ENCODE measurements at places on chromosomes 7 and 10.

DNA sequence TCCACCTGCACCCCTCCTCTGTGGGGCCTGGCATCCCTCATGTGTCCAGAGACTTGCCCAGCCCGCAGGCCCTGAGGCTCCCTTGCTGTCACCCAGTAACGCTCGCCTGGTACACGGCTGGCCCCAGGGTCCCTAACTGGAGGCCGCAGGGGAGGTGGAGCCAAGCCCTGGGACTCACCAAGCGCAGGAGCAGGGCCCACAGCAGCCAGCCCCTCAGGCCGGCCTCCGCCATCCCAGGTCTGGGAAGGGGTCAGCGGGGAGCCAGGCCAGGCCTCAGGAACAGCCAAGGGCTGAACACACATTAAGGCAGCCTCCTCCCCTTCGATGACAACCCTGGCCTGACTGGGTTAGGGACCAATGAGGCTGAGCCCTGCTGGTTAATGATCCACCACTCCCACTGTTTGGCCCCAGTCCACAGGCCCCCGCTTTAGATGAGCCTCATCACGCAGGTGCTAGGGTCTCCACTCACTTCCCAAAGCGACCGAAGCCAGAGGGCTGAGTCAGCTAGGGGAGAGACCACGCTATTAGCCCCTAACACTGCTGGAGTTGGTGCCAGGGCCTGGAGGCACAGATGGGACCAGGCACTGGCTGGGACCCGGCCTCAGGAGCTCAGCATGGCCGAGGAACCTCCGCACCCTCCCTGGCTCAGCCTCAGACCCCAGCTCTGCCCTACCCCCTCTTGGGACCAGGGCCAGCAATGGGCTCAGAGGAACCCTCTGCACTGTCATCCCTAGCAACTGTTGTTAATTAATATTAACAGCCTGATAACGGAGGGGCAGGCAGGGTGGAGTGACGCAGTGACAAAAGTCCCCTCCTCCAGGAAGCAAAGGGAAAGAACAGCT lies at the start of gene NPC1L1:
Gene NPC1L1, minus strand, starts transcription at position 303 of the 842 bp plus-strand sequence. Its CDS starts 71 bp downstream, at position 232.
- DNase-seq, result no peak

- no peak for DNase-seq
Measured at GRCh38 chr7:139854124-139854511, 25.1 kb downstream of the TBXAS1 start.

DNA sequence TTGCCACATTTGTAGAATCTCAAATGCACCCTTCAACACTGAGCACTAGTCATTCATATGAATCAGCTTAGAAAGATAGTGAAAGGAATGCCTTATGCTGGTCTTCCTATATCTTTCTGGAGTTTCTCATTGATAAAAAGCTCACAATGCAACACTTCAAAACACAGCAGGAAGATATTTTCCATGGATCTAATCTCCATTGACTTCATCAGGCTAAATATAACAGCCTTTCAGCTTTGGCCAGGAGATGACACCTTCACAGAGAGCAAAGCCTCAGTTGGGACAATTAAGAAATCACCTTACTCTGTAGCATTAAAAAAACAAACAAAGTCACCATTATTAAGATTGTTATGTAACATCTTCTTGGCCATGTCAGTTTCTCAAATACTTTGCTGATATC lies 6.7 kb downstream of the NRP1 start:
- no peak for DNase-seq

DNA sequence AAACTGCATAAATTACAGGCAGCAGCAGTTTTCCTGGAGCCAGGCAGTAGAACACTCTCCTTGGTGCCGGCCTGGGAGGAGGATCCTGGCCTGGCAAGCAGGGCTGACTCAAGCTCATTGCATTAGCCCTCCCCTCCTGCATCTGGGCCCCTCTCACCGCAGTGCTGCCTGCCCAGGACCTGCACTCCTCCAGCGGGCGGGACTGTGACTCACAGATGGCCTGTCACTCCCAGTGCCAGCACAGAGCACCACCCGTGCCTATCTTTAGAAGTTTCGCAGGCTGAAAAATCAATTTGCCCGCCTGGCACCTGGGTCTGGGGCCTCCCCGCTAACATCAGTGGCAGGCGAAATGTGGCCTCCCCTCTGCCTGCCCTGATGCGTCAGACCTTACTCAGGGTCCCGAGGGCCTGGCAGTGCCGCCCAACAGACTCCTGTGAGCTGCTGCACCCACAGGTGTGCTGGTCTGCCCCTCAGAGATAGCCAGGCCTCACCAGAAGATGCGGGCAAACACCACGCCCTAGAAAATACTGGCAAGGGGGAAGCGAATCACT lies 123.8 kb downstream of the KCNMA1 start:
- DNase-seq, result no peak

DNA sequence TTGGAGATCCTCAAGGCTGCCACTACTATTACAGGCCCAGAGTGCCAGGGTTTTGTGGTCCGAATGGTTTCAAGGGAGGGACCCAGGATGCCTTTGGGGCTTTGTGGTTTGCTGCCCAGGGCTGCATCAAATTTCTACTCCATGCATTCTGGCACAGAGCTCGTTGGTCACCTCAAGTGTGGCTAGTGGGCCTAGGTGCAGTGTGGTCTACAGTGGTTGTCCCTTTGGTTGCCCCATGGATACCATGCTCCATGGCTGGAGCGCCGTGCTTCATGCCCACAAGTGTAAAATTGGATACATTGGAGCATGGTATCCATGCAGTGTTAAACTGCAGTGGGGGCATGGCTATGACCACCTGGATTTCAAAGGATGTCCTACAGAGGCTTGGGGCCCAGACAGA lies 5.4 kb upstream of the PRF1 start:
- no peak for DNase-seq

- DNase-seq, result no peak
Measured at GRCh38 chr10:119283818-119284217, 76.4 kb downstream of the GRK5 start.

DNA sequence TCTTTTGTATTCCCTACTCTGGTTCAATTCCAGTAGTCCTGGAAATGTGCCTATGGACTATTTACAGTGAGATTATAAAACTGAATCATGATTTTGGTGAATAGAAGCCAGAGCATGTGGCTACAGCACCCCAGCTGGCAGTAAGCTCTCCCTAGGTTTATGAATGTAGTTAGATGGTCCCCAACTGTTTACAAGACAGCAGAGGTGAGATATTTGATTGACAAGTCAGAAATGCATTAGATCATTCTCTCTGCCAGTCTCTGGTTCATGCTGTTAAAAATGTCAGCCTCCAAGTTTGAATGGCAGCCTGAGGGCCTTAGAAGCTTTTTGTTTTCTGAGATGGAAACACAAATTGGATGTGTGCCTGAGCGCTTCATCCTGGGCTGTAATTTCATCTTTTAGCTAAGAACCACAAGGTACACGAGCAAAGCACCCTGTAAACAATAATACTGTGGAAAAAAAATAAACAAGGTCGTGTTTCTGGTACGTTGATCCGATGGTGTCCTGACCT lies 85.0 kb downstream of the BTRC start:
- no peak for DNase-seq

DNA sequence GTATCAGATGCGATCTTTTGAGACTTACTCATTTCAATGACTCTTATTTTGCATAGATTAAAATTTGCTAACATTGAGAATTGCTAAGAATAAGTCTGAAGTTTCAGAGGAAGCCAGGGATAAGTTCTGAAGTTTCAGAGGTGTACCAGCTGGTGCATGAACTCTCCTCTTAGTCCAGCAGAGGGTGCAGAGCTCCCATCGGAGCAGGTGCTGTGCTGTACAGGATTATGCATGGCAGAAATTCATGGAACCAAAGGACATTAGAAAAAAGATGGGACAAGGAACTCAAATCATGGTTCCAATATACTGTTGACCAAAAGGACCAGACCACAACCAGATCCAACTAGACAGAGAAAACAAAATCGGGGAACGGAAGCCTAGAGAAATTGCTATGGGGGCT lies 41.9 kb downstream of the MGAM2 start:
- DNase-seq, result no peak

- DNase-seq, result no peak
Measured at GRCh38 chr10:110144507-110144906, 62.9 kb upstream of the MXI1 start.

DNA sequence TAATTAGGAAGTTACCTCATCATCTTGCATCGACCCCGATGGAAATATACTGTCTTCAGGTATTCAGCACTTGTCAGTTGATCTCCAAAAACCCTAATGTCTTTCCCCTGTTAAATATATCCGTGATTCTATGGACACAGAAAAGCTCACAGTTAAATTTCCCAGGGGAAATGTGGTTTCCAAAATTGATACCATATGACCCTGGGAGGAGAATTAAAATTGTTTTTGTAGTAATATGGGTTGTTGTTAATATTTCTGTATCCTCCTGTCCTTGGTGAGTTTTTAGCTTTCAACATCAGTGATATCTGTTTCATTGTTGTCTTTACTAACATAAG lies 132.1 kb downstream of the CELF2 start:
- no peak for DNase-seq

DNA sequence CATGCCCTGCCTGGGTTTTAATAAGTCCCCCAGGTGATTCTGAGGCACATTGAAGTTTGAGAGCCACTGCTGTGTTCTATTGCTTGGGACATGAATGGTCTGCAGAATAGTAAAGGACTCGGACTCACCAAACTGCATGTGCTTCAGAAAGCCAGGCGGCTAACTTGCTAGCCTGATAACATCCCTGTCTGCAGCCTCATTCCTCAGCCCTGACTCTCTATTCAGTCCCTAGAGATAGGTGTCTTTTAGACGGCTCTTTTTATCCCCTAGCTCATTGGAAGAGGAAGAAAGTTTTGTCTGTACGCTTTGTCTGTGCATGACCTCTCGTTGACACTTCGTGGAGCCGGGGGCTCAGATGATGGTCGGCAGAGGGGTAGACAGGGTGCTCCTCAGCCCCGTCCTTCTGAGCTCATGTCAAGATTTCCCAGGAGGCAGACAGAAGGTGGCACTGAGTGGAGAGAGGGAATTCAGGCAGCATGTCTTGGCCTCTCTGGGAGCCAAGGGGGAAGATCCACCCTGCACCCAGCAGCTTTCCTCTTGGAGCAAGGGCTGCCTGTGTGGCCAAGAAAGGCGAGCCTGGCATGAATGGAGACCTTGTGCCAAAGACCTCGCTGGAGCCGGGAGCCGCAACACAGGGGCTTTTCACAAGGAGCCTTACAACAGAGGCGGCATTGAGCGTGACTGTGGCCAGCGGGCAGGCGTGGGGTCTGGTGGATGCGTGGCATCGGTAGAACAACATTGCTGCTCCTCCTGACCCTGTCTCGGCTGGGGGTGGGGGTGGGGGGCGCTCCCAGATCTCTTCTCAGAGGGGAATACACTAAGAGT lies 51.1 kb upstream of the PODXL start:
- no peak for DNase-seq

DNA sequence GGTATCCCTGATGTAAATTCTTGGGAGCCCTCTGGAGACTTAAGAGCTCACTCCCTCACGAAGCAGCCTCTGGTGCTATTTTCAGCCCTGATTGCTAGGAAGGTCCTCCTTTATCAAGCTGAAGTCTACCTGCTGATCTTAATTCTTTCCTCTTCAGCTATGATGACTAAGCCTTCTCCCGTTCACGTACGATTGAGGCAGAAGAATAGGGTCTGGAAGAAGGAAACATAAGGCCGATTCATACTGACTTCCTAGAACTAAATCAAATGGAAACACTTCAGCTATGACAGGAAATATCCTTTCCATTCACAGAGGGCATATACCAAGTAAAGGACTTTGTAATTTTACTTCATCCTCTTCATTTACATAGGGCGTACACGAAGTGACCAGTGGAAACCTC lies 107.0 kb downstream of the CPXM2 start:
- no peak for DNase-seq

- no peak for DNase-seq
Measured at GRCh38 chr7:91463330-91463729, 199.1 kb downstream of the FZD1 start.

- no peak for DNase-seq
Measured at GRCh38 chr10:51178634-51179033, 104.3 kb downstream of the PRKG1 start.

DNA sequence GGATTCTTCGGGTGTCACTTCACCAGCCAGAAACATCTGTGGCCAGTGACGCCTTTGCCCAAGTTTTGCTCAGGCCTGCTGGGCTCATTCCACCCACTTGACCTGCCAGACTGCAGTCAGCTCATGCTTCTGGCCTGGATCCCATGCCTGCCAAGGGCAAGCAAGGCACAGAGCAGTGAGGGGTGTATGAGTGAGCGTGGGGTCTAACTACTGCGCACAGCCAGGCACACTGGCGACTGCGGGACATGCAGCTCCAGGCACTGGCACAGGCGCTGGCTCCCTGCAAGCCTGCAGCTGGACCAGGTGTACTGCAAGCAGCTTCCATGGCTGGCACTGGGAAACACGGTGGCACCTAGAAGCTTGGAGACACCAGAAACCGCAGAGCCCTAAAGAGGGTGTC lies 80.1 kb downstream of the MTERF1 start:
- no peak for DNase-seq

DNA sequence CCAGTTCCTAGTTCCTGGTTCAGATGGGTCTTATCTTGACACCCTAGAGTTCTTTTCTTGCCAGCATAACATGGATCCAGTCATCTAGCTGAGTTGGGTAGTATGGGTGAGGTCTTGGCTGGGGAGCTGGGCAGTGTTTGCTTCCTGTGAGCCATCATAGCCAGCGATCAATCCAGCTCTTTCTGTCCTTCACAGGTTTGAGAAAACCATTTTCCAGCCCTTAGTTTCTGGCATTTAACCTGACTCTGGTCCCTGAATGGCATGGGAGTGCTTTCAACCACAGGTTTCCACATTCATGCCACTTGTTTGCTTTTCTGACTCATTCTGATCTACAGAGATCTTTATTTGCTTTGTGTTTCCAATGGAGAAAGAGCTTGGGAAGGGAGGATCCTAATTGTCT lies 8.6 kb downstream of the SLC13A1 start:
- no peak for DNase-seq

- DNase-seq, result no peak
Measured at GRCh38 chr7:12633582-12633981, 53.9 kb upstream of the ARL4A start.

GRCh38 chr7:99394188-99394502 lies 14.3 kb downstream of the PDAP1 start:
- DNase-seq, result no peak

- no peak for DNase-seq
Measured at GRCh38 chr7:107274506-107274905, 105.7 kb downstream of the HBP1 start.

GRCh38 chr7:89926701-89927100 lies 227.6 kb upstream of the STEAP1 start:
- no peak for DNase-seq

- DNase-seq, result no peak
Measured at GRCh38 chr7:108087778-108088177, 42.4 kb downstream of the LAMB4 start.

DNA sequence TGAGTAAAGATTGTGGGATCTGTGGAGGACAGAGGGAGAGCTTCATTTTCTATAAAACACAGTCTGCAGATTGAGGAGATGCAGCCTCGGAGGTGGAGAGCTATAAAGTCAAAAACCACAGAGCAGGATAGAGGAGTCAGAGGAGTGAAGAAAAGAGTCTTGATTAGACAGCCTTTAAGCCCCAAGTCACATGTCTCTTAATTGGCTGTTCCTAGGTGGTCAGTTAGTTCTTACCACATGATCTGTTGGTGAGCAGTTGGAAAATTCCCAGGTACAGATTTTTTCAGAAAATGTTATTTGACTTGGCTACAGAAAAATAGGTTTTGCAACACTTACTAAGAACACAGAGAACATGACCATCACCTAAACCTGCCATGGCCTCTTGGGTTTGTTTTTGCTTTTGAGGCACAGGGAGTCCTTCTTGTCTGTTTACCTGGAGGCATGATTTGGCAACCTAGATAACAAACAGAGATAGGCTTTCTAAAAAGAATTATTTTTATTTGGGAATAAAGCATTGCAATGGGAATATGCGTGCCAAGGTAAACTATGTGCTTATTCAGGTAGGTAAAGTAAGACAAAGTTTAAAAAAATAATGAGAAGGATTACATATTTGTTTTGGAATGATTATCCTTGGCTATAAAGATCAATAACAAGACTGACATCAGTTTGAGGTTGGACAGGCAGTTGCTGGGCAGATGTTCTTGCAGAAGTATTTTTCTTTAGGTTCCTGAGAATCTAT lies 604 bp upstream of the CYP3A43 start:
- DNase-seq, result no peak
